ENCODE measurements at places on chromosomes 6 and 20.

DNA sequence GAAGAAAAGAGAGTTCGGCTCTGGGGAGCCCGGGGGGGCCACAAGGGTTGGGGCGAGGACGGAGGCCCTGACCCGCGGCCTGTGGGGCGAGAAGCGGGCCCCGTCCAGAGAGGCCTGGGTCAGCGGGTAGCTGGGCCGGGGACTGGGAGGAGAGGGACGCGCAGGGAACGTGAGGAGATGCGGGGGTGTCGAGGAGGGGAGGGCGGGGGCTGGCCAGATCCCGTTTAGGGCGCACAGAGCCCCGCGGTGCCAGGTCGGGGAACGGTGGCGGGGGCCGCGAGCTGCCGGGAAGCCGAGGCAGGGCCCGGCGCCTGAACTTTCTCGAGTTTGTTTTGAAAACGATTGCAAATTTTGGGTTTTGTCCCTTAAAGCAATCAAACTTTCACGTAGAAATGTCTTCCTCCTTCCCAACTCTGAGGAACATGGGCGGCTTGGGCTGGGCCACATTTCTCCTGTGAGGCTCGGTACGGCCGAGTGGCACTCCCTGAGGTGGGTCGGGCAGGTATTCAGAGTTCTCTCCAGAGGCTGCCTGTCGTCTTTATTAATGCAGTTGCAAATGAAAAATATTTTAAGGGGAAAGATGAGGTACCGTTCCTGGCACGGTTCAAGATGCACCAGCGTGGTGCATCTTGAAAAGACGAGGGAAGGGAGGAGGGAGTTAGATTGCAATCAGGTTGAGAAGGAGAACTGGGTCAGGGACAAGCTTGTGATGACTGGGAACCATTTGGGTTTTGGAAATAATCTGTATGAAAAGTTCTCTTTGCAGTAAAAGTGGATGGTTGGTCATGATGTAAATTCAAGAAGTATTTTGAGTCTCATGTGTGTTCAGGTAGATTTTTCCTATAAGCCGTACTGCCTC, 972 bp downstream of the RNF8 start:
- no peak for DNase-seq

DNA sequence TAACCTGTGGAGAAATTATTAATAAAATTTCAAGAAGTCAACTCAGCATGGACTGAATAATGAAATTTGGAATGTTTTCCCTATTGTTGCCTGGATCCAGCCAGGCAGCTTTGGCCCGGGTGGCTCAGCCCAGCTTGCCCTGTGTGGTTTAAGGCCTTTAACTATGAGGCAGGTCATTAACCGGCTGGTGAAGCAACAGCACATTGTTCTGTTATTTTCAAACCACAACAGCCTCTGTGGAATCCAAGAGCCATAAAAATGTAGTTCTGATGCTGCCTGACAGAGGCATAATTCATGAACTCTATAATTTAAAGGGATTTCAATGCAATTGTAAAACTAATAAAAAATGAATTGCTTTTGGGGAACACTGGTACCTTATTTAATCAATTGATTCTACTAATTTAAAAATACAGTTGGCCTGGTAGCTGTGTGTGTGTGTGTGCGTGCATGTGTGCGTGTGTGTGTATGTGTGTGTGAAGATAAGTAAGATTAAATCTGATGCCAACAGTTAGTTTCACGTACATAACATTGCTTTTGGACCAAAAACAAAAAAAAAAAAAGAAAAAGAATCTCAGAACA, 117.7 kb downstream of the RPS12 start:
- DNase-seq, result no peak

DNA sequence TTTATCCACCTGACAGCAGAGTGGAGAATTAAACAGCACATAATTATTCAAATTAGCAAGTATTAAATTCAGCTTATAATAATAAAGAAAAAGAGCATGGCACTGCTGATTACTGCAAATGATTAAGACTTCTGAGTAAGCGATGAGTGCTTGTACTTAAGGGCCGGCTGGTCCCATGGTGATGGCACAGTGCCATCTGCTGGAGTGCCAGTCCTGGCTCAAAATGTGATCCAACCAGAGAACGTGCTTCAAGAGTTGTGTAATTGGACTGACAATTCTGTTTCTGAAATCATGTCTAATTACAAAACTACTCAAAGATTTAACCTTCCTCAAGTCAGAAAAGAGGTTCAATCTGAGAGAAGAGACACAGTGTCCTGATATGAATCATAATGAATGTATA, 181.6 kb upstream of the RGS17 start:
- peak; percentile 11 for DNase-seq

GRCh38 chr6:167470836-167471547, 146.1 kb downstream of the TTLL2 start:
- no peak for DNase-seq

GRCh38 chr6:30097902-30098768, 14.8 kb downstream of the TRIM31 start:
- DNase-seq, result no peak

DNA sequence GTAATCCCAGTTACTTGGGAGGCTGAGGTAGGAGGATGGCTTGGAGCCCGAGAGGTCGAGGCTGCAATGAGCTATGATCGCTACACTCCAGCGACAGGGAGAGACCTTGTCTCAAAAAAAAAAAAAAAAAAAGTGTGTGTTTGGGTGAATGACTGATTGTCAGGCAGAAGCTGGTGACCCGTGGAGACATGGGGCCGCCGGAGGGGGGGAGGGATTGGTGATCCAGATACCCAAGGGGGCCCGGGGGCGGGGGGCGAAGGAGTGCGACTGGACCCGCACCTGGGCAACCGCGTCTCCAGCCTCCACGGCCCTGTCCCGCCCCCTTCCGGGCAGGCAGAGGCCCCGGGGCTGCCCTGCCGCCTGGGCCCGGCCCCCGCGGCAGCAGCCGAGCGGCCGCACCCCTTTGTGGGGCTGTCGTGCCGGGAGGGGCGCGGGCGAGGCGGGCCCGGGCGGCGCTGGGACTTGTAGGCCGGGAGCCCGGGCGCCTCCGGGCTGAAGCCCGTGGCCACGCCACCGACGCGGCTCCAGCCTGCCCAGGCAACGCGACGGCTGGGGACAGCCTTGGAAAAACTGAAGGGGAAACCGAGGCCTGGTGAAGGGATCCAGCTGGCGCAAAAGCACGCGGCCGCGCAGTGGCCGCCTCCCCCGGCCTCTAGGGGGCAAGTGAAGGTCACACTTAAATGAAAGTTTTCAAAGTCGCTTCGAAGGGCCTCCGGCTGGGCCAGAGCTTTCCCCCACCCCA, 2.1 kb upstream of the RBM38 start:
- peak; percentile 55 for DNase-seq

- DNase-seq, result no peak
These were observed 90.0 kb upstream of the BHLHE23 start for GRCh38 chr20:63096681-63097335.

GRCh38 chr20:47857569-47858464, 72.5 kb upstream of the SULF2 start:
- DNase-seq, result no peak

GRCh38 chr20:38534756-38535155, 46.2 kb upstream of the ADIG start:
- DNase-seq, result no peak

- no peak for DNase-seq
These were observed 62.0 kb downstream of the CARMIL1 start for GRCh38 chr6:25341203-25341552.
